ENCODE measurements at places on chromosomes 1 and 21.

DNA sequence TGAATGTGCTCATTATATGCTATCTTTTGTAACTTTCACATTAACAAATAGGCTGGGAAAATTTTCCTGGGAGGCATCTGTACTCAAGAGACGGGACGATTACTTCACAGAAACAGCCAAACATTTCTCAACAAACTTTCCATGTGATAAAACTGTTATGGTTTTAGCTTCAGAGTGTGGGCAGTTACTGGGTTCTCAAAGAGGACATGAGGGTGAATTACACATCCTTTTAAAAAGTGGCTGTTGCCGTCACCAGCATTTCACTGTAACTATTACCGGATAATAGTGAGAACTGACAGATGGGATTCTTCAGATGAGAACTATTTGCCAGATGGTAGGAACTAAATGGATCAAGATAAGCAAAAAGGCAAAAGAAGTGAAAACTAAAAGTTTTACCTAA is 109.1 kb downstream of the APP start:
- no peak for DNase-seq

DNA sequence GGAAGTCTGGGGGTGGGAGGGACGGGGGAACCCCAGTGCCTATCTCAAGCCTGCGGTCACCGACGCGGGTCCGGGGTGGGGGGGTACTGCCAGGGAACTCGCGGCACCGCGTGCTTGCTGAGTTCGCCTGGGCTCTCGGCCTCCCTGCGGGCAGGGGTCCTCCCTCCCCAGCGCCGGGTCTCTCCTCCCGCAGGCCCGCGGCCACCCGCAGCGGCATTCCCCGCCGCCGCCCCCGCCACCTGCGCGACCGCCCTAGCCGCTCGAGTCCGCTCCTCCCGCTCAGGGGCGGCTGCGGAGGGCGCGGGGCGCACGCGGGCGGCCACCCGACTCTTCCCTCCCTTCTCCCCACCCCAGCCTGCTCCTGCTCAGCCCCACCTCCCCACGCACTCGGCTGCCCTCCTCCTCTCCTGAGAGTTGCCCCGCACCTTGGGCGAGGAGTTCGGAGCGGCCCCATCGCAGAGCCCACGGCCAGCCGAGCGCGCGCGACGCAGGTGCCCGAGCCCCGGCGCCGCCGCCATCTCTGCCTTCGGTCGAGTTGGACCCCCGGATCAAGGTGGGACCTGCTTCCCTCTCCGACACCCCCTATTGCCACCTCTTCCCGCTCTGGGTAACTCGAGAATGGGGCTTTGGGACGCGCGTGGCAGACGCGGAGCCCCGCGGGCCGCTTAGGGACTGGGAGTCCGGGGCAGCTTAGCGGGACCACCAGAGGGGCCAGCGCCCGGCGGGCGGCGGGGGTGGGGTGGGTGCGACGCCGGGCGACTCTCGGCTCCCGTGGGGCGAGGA is 105.0 kb downstream of the LEPR start:
- no peak for DNase-seq

DNA sequence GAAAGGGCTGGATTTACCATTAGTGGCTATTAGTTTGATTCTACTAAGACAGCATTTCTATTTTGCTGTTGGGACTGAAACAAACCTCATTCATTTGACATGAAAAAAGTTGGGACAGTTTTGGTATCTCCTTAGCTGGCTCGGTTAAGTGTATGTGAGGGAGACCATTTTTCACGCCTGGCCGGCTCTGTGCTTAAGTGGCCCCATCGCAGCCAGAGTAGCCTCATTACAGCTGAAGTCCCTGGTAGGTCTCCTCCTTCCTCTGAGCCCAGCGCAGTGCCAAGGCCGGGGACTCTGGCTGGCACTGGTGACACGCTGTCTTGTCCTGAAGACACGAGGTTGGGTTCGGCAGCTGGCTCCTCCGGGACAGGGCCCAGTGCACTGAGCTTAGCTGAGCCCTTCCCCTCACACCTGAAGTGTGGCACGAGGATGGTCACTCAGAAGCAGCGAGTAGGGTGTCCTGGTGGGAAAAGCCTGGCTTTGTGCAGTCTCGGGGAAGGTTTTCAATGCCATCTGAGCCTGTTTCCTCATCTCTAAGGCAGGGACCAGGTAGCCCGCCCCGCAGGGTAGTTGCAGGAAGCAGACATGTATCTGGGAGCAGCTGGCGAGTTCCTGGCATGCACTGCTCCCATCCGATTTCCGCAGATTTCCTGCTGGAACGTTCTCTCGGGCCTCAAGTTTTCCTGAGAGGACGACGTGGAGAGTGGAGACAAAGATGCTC is 196.5 kb downstream of the DYRK1A start:
- DNase-seq = no peak

DNA sequence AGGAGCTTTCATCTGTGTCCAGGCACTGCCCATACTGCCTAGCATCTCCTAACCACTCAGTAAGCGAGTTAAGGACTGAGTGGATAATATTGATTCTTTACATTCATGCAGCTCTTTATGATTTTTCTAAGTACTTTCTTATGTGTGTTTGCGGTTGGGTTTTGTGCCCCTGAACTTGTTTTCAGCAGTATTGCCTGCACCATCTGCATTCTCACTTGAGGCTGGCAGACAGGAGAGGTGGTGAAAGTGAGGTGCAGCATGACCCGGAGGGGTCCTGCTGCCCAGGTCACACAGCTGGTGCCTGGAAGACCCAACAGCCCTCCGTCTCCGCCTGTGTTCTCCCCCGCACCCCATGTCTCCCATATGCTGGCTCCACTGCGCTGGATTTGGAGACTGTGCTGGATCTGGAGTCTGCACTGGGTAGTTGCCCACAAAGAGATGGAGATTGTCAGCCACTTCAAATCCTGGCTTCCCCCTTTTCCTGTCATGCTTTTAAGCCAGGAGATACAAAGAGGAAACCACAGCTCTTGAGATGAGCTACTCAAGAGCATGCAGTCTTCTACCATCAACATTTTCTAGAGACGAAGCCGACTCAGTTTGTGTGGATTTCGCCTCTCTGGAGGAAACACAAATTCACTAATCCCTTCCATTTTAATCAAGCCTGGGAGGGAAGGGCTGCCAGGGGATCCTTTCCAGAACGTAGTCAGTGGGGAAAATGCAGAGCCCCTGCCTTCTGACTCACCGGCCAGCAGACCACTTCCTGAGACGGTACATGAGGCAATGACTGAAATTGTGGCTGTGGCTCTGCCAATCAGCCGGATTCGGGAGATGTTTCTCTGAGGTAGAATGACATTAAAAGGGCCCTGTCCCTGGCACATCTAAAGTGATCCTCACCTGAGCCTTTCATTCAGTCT is 71.7 kb upstream of the ANGPTL1 start:
- DNase-seq = no peak

- no peak for DNase-seq
These were observed 30.9 kb downstream of the SLC27A3 start for GRCh38 chr1:153805886-153806719.

- no peak for DNase-seq
These were observed 59.1 kb downstream of the DISP3 start for GRCh38 chr1:11537854-11538591.

DNA sequence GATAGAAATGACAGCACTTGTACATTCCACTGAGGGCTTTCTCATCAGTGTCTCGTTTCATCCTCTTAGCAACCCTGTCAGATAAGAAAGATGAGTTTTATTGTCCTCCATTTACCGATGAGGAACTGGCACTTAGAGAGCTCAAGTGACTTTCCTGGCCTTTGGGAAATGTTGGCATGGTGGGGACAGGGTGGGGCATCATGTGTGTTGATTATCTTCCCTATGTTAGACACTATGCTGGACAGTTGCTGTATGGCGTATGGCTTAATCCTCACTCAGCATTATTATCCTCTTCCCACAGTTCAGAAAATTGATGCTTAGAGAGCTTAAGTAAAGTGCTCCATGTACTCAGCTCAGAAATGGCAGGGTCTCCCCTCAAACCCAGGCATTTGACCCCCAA is 163.2 kb downstream of the CAMTA1 start:
- DNase-seq = no peak

GRCh38 chr1:21608798-21609197 is 60.4 kb downstream of the RAP1GAP start:
- DNase-seq = no peak

- no peak for DNase-seq
These were observed 8.3 kb downstream of the TNNT2 start for GRCh38 chr1:201369209-201369608.

- DNase-seq = no peak
These were observed 6.7 kb upstream of the AHCYL1 start for GRCh38 chr1:109977657-109978378.

- peak; percentile 32 for DNase-seq
These were observed 8.3 kb downstream of the XCL2 start for GRCh38 chr1:168535536-168535935.

- DNase-seq = no peak
These were observed 31.7 kb downstream of the ARID1A start for GRCh38 chr1:26727476-26727875.

GRCh38 chr1:107941531-107941930 is 23.4 kb downstream of the VAV3 start:
- DNase-seq = no peak

DNA sequence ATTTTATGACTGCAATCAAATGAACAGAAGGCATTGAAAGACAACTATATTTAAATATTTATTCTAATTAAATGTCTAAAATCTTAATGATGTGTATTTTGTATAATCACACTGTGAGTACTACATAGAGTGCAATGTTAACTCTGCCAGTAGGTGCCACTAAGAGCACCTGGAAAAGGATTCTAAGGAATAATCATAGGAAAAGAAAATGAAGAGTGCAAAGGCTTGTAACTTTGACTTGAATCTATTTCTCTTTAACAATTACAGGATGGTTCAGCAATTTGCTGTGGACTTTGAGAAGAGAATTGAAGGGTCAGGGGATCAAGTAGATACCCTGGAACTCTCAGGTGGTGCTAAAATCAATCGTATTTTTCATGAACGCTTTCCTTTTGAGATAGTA is 200.4 kb downstream of the DNM3 start:
- no peak for DNase-seq

DNA sequence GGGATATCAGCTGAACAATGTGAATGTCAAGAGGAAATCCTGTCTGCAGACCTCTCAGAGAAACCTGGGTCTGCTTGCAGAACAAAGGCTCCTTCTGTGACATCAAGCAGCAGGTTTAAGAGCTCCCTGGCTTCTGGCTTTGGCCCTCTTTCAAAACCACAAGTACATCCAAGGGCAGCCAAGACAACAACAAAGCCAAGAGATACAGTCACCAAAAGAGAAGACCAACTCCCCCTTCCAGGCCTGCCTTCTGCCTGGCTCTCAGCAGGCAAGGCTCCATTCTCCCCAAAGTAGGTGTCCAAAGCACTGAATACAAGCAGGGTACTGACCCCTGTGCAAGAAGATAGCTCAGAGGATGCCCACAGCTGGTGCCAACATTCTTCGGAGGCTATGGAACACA is 11.5 kb downstream of the BCAR3 start:
- DNase-seq = no peak

DNA sequence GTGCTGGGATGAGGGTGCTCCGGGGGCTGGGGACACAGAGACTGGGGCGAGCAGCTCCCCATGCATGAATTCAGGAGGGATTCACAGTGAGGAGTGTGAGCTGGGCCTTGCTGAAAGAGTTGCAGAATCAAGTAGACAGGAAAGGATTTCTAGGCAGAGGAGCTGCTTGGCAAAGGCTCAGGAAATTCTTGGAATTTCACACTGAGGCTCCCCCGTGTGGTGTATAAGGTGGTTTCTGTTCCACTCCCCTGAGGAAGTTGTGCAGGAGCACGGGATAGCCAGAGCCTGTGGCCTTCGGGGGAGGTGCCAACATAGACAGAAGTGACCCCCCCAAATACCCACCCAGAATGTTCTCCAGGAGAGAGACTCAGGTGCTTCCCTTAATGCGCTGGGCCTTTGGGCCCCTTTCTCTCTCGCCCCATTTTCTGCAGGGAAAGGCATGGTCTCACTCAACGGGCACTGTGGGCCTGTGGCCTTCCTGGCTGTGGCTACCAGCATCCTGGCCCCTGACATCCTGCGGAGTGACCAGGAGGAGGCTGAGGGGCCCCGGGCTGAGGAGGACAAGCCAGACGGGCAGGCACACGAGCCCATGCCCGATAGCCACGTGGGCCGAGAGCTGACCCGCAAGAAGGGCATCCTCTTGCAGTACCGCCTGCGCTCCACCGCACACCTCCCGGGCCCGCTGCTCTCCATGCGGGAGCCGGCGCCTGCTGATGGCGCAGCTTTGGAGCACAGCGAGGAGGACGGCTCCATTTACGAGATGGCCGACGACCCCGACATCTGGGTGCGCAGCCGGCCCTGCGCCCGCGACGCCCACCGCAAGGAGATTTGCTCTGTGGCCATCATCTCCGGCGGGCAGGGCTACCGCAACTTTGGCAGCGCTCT is 58.5 kb upstream of the ACTL8 start:
- no peak for DNase-seq

- DNase-seq = peak; percentile 70
These were observed 28.6 kb upstream of the IFNGR2 start for GRCh38 chr21:33374450-33375096.

DNA sequence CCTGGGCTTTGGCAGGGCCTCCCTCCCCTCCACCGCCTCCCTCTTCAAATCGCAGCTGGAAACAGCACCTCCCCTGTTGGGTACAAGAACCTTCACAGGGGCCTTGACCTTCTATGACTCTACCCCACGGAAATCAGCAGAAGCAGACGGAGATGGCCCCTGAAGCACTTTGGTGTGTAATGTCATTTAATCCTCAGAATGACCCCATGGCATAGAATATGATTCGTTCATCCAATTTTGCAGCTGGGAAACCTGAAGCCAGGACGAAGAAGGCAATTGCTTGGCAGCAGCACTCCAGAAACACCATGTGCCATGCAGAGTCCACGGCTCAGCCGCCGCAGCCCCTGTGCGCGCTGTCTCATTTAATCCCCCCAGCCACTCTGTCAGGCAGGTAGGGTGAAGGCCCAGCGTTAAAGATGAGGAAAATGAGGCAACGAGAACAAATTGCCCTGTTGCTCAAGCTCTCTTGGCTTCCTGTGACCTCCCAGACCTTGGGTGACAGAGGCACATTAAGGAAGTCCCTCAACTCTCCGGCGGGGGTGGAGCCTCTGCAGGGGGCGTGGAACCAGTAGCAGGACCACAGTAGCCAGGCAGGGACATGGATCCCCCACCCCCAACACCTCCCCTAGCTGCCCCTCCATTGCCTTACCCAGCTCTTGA is 25.8 kb upstream of the LAPTM5 start:
- peak; percentile 60 for DNase-seq

DNA sequence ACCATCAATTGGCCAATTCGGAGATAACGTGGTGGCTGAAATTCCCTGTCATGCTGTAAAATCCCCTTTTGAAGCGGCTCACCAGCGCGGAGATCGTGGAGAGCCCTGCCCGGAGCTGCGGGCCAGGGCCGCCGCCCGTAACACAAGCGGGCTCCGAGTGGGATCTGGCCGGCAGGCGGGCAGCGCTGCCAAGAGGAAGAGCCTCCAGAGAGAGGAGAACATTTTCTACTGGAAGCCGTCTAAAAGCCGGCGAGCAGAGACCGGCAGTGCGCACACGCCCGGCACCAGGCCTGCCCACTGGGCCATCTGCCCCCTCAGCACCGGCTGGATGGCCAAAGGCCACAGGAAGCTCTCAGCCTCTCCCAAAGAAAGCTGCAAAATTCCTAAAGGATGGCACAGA is 15.5 kb downstream of the SSBP3 start:
- no peak for DNase-seq

DNA sequence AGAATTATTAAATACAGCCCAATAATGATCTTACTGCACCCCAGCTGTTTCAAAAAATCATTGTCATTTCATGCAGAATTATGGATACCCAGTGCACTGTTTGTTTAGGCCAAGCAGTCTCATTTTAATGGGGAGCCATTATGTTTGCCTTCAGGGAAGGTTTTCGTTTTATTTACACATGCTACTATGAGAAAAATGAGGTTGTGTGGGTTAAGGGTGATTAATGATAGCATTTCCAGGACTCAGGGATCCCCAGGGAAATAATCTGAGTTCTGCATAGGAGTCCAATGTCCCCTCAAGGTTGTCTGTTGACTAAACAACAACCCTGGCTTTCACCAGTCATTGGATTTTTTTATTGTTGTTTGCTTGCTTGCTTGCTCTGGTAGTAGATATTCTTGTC is 71.0 kb upstream of the ZP4 start:
- DNase-seq = no peak

All from CD4-positive, alpha-beta T cell treated with Interleukin-1 beta for 1 hour (primary cell).